ENCODE measurements at places on chromosomes 2 and 18.

DNA sequence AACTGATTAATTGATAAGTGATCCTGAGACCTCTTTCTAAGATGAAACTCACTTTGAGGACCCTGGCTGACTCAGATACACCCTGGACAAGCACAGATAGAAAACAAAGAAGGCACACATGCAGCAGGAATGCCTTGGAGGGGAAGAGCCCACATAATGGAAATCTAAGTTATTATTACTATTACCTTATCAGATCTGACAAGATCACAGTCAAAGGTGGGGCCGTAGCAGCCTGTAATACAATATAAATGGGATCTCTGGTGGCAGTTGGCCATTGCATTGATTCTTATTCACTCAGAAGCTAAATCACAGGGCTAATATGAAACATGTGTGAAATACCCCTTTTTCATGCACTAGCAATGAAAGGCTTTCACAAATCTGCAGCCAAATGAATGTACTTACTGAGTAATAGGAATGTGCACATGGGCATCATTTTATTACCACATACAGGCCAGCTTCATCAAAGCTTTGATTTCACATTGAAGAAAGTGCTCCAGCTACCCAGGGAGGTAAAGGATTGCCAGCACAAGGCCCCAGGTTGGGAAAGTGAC lies 84.0 kb downstream of the ZBTB7C start:
- DNase-seq = no peak

- DNase-seq = no peak
These were observed 190.7 kb downstream of the PDE11A start for GRCh38 chr2:177881921-177882320.

DNA sequence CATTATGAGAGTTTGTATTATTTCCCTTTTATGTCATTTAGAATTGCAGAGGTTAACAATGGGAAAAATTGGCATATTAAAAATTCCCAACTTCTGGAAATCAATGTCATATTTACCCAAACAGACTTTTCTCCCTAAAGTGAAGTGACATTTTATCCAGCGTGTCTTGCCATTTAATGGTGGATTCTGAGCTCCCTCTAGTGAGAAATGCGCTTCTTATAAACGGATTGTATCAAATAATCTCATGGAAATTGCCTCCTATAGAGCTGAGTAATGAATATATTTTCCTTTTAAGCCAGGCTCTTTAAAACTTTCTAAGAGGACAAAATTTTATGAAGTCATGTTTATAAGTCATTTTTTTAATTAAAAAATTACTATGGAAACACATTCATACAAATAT lies 5.7 kb upstream of the GCFC2 start:
- no peak for DNase-seq

GRCh38 chr2:187658952-187659525 lies 104.8 kb upstream of the TFPI start:
- DNase-seq = no peak

DNA sequence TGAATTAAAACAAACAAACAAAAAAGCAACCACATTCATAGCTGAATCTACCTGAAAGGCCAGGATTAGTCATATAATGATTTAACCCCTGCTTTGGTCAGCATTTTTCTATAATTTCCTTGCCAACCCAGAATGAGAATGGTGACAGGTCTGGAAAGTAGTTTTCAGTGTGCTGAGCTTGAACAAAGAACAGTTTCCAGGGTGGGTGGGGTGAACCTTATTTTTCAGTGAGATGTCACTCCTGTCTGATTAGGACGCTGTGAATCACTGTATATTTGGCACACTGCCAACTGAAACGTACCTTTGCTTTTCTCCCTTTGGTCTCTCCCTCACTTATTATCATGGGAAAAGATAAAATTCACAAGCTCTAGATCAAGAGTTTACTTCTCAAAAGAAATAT lies 35.0 kb upstream of the DSC1 start:
- peak; percentile 50 for DNase-seq

GRCh38 chr2:190415794-190416775 lies 7.9 kb downstream of the MFSD6 start:
- DNase-seq = no peak

GRCh38 chr2:164882276-164882675 lies 40.7 kb upstream of the COBLL1 start:
- DNase-seq = no peak

DNA sequence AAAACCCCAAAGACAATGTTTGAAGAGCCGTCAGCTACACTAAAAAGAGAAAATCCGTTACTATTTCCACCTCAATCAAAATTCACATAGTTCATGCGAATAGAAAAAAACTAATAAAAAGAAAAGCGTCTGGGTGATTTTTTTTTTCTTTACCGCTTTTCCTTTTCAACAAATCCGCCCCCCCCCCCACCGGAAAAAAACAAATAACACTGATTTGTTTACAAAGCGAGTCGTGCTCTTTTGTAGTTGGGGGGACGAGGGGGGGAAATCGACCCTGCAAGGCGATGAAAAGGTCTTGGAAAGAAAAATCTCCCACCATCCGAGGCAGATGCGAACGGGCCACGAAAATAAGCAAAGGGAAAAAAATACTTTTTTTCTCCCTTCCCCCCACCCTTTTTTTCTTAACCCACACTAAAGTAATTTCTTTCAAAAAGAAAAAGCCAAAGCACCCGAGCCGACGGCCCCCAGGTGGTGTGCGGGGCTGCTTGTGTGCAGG lies 638 bp downstream of the ZNF521 start:
- DNase-seq = no peak

GRCh38 chr18:65439188-65439587 lies 311.6 kb upstream of the CDH7 start:
- DNase-seq = no peak

GRCh38 chr2:12433626-12433990 lies 283.1 kb upstream of the TRIB2 start:
- DNase-seq = peak; percentile 5

DNA sequence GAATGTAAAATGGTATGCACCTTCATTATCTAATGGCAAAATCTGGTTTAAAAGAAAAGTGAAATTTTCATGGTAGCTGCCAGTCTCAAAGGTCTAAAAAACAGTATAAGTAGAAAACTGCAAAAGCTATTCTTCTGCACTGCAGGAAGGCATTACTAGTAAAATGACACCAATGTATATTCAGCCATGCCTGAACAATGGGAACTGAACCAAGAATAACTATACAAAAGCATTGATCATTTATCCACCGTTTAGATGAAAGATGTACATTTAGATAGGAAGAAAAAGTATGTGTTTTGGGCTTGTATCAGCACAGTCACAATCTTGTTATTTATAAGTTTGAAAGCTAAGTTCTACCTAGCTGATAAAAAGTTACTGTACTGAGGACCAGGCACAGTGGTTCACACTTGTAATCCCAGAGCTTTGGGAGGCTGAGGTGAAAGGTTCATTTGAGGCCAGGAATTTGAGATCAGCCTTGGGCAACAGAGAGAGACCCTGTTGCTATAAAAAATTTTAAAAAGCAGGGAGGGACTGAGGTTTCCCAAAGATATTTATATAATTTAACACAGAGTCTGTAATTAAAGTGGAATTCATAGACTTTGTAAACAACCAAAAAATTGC lies 163.1 kb upstream of the WDSUB1 start:
- DNase-seq = no peak
